ENCODE measurements at places on chromosomes 16 and 17. TPM values are rescaled to one million over a fixed set of nuclear protein-coding genes. Genes with fewer than 3 reads are reported as not detected.

DNA sequence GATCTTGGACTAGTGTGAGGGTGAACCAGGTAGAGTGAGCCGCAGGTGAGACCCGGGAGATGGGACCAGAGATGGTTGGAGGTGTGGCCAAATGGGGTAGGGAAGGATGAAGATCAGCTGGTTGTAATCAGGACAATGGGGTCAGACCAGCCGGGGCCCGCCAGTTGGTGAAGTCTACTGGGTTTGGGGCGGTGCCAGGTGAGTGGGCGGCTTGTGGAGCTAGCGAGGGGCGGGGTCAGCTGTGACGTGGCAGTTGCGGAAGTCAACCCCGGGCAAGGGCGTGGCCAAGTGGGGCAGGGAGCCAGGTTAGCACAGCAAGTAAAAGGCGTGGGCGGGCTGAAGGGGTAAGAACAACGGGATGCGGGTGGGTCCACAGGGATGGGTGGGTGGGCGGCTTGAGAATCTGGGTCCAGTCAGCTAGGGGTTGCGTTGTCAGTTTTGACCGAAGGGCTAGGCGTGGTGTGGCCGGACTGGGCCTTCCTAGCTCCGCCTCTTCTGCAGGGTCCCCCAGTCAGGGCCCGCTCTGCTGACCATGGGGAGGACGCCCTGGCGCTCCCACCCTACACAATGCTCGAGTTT lies 25.5 kb upstream of the ALKBH5 start:
- H3K4me3 ChIP-seq: peak overlapping the region; percentile 60
- H3K27ac ChIP-seq: no peak overlapping the region
- peaks cover 9% of the 10 kb centered on the region for H3K4me1 ChIP-seq
- DNase-seq: peak; percentile 99
- no peaks in the 10 kb centered on the region for H3K36me3 ChIP-seq
- H3K27me3 ChIP-seq: no peaks in the 10 kb centered on the region

DNA sequence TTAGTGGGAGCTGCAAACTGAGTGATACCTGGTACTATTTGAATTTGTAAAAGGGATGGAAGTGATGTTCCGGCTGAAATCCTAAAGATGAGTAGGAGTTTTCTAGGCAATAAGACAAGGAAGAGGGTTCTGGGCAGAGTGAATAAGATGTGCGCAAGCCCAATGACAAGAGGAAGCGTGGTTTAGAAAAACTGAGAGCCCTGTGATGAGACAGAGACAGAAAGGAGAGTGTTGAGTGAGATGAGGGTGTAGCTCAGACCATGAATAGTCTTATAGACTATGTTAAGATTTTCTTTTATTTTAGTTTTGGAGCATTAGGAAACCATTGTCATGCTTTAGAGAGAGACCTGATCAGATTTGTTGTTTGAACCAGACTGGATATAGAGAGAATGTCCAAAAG lies 50.2 kb downstream of the COX10 start:
- DNase-seq: no peak
- no peak overlapping the region for H3K4me3 ChIP-seq
- H3K27me3 ChIP-seq: no peaks in the 10 kb centered on the region
- H3K27ac ChIP-seq: no peak overlapping the region

GRCh38 chr17:57328109-57328882 lies 72.0 kb downstream of the MSI2 start:
- no peak overlapping the region for H3K27ac ChIP-seq
- no peaks in the 10 kb centered on the region for H3K27me3 ChIP-seq
- no peak for DNase-seq
- no peaks in the 10 kb centered on the region for H3K36me3 ChIP-seq
- H3K4me1 ChIP-seq: 0 out of 2 replicates have a peak, but pooled peaks cover 2% of the 10 kb centered on the region

DNA sequence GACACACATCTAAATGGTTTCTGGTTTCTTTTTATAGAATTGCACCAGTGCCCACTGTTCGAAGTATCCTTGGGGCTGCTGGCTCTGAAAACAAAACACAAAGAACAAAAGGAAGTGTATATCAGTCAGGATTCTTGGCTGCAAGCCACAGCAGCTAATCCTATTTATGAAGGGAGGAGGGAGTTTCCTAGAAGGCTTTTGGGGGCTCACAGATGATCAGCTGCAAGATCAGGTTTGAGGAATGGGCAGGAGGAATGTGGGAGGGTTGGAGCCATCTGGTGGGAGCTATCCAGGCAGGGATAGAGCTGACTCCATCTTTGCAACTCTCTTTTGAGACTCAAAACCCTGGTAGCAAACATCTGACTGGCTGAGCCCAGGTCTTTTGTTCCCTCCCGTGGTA lies 118.3 kb upstream of the EEF2KMT start:
- no peaks in the 10 kb centered on the region for H3K36me3 ChIP-seq
- no peak overlapping the region for H3K4me3 ChIP-seq
- no peak overlapping the region for H3K27ac ChIP-seq

GRCh38 chr17:41728056-41728455 lies 6.4 kb downstream of the HAP1 start:
- H3K27me3 ChIP-seq: peaks cover 20% of the 10 kb centered on the region
- H3K4me1 ChIP-seq: no peaks in the 10 kb centered on the region
- DNase-seq: no peak
- H3K36me3 ChIP-seq: no peaks in the 10 kb centered on the region

DNA sequence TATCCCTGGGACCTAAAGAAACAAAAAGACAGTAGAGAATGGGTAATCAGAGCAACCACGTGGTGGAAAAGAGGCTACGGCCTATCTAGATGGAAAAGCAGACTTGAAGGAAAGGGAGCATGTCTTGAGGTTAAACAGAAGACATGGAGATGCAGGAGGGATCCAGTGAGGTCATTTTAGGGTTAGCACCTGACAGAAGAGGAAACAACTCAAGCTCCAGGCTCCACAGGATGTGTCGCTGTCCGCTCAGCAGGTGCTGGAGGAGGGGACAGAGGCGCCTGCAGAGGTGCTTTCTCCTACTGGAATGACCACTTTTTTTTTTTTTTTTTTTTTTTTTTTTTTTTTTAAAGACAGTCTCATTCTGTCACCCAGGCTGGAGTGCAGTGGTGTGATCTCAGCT lies 47.5 kb upstream of the CLEC3A start:
- no peak overlapping the region for H3K27ac ChIP-seq
- H3K36me3 ChIP-seq: no peaks in the 10 kb centered on the region
- peak; percentile 68 for DNase-seq
- H3K27me3 ChIP-seq: no peaks in the 10 kb centered on the region

GRCh38 chr16:4385066-4385788 lies 13.6 kb downstream of the VASN start:
- H3K36me3 ChIP-seq: no peaks in the 10 kb centered on the region
- H3K4me3 ChIP-seq: no peak overlapping the region
- DNase-seq: no peak
- no peaks in the 10 kb centered on the region for H3K27me3 ChIP-seq
- no peak overlapping the region for H3K27ac ChIP-seq

DNA sequence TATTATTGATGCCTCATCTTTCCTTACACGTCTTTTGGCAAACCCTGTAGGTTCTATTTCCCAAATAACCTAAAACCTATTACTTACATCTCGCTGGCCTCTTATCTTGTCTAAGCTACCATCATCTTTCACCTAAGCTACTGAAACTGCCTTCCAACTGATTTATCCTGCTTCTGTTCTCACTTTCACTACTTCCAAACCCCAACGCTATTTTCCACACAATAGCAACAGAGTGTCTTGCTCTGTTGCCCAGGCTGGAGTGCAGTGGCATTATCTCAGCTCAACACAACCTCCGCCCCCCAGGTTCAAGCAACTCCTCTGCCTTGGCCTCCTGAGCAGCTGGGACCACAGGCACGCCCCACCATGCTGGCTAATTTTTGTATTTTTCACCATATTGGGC lies 52.8 kb upstream of the INTS2 start:
- no peaks in the 10 kb centered on the region for H3K4me1 ChIP-seq
- H3K36me3 ChIP-seq: peaks cover 39% of the 10 kb centered on the region
- H3K4me3 ChIP-seq: no peak overlapping the region
- no peak overlapping the region for H3K27ac ChIP-seq
- no peaks in the 10 kb centered on the region for H3K27me3 ChIP-seq

DNA sequence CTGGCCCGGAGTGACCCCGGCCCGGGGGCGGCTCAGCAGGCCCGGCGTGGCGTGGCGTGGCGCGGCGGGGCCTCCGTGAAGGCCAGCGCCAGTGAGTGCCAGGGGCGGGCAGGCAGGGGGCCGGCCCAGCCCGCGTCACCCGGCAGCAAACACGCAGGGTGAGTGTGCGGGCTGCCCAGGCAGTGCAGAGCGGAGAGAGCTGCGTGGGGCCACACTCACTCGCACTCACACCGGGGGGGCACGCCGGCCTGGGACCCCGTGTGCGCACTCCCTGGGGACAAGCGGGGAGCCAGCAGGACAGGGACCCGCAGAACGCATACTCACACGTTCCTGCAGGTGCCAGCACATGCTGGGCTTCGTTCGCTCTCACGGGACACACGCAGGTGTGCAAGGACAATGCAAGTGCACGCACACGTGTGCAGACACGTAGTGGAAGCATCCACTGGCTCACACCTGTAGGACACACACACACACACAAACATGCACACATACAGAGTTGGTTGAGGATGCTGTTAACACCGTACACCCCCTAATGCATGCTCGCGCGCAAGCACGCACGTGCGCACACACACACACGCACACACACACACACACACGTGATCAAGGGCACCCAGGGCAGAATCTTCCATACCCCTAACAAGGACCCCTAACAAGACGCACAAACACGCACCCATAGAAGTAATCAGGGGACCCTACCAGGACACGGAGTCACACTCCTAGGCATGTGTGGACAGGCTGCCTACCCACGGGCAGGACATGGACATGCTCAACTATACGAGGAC lies 7.7 kb downstream of the USP6 start:
- H3K27me3 ChIP-seq: peaks cover 22% of the 10 kb centered on the region
- H3K4me3 ChIP-seq: peak overlapping the region; percentile 72
- DNase-seq: no peak
- H3K36me3 ChIP-seq: no peaks in the 10 kb centered on the region

GRCh38 chr16:85987750-85988078 lies 88.8 kb downstream of the IRF8 start:
- H3K4me1 ChIP-seq: no peaks in the 10 kb centered on the region
- H3K27ac ChIP-seq: no peak overlapping the region
- no peaks in the 10 kb centered on the region for H3K36me3 ChIP-seq

DNA sequence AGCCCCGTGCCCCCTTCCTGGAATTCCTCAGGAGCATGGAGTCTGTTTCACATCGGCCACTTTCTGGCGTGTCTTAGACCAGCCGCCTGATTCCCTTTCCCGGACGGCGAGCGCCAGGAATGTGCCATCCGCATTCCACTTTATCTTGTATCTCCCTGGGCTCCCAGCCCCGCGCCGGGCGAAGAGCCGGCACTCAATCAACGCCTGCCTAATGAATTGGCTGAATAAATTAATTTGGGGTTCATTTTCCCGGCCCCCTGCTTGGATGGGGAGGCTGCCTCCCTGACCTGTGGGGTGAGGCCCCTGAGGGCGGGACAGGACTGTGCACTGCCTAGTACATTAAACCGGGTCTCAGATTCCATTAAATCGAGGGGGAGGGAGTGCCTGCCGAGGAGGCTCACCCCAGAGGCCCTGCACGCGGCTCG lies 282.3 kb upstream of the TNRC6C start:
- no peaks in the 10 kb centered on the region for H3K36me3 ChIP-seq
- no peak overlapping the region for H3K4me3 ChIP-seq
- H3K4me1 ChIP-seq: no peaks in the 10 kb centered on the region
- H3K27ac ChIP-seq: no peak overlapping the region

GRCh38 chr17:78034429-78035091 lies 76.1 kb downstream of the TNRC6C start:
- DNase-seq: no peak
- H3K4me1 ChIP-seq: no peaks in the 10 kb centered on the region
- H3K4me3 ChIP-seq: no peak overlapping the region
- H3K27me3 ChIP-seq: no peaks in the 10 kb centered on the region

GABARAPL2 gene
- polyA plus RNA-seq: 121 TPM

MFSD6L gene
- polyA plus RNA-seq: 1.4 TPM

CYB5D1 gene
- 2.7 TPM for polyA plus RNA-seq

TMEM235 gene
- polyA plus RNA-seq: not detected

NPB gene
- polyA plus RNA-seq: 2.7 TPM

MYO15A gene
- 1.1 TPM for polyA plus RNA-seq

NPIPA8 gene
- not detected for polyA plus RNA-seq

RAC3 gene
- 35.6 TPM for polyA plus RNA-seq

APOBR gene
- not detected for polyA plus RNA-seq

KCTD5 gene
- 18.5 TPM for polyA plus RNA-seq

FGF11 gene
- 13.3 TPM for polyA plus RNA-seq

DGKE gene
- polyA plus RNA-seq: 3.9 TPM

PRSS8 gene
- polyA plus RNA-seq: 59.2 TPM

SMIM36 gene
- not detected for polyA plus RNA-seq

Data from GM23338 (cell line).